Foreskin fibroblast (primary cell): ENCODE measurements at places on chromosomes 2 and 18.

- peak; percentile 36 for DNase-seq
These were observed 60.9 kb downstream of the AAK1 start for GRCh38 chr2:69582582-69583176.

GRCh38 chr2:15425712-15426111 is 135.4 kb downstream of the NBAS start:
- DNase-seq = no peak

GRCh38 chr2:109058191-109058632 is 69.2 kb upstream of the EDAR start:
- no peak for DNase-seq

DNA sequence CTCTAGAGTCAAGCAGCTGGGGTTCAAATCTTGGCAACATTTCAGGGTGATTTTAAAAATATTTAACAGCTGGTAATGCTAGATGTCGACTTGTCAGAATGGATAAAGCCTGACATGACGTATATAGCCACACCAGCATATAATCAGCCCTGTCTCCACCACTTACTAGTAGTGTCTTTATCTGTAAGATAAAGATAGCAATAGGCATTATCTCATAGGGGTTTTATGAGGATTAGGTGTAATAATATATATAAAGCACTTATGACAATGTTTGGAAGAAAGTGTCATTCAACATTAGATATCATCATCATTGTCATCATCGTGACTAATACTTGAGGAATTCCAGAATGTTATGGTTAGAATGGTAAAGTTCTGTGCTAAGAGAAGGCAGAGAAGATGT is 369.0 kb upstream of the CWC22 start:
- no peak for DNase-seq

DNA sequence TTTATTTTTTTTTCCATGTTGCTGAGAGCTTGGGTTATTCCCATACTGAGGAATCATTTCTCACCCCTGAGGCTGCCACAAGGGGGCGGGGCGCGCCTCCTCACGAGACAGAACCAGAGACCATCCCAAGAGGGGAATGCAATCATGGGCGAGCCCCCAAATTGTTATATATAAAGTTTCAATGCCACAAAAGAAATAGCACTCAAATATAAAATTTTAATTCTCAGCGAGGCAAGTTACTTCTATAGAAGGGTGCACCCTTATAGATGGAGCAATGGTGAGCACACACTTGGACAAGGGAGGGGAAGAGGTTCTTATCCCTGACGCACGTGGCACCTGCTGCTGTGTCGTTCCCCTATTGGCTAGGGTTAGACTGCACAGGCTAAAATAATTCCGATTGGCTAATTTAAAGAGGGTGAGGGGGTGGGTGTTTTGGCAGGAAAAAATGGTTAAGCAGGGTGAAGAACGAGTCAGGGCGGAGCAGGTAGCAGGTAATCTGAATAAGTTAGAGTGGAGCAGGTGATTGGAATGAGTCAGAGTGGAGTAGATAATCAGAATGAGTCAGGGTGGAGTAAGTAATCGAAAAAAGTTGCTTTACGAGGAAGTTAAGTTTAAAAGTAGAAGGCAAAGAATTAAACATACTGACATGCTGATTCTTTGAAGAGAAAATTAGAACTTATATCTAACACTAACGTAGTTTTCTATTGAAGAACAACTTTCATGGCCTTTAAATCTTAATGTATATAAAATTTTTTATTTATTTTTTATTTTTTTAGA is 177.5 kb downstream of the MTCL1 start:
- no peak for DNase-seq

- DNase-seq = no peak
These were observed 7.7 kb downstream of the RAB27B start for GRCh38 chr18:54835944-54836343.

GRCh38 chr2:188974164-188974563 is at the start of gene COL3A1:
COL3A1 (plus strand) TSS chr2:188974373; CDS start chr2:188974490, 117 bp downstream.
- peak; percentile 65 for DNase-seq

GRCh38 chr2:28977176-28977875 is 3.8 kb upstream of the TOGARAM2 start:
- DNase-seq = no peak

DNA sequence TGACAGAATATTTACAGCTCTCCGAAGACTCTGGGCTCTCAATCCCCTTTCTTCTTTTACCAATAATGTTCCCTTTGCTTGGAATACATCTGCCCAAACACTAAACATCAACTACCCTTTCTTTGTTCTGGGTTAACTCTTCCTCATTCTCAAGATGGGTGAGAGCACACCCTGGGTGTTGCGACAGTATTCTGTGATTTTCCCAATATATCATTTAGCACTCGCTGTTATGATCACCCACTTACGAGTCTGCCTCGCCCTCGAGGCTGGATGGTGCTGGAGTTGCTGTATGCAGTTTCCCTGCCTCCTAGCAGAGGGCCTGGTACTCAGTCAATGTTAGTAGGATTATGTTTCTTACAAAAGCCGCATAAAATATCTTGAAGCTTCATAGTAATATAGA is 93.2 kb downstream of the SOCS6 start:
- no peak for DNase-seq

DNA sequence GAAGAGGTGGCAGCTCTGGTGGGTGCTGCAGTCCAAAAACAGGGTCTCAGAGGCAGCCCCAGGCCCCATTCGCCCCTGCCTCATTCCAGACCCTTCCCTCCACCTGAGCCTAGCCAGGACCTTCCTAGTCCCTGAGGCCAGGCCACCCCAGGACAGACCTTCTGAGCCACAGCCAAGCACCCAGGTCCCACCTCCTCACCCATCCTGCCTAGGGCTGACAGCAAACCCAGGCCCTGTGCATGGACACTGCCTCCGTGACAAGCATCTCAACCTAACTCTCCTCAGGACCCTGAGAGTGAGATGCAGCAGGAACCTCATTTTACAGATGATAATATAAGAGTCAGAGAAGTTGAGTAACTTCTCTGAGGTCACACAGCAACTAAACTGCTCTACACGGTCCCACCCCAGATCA is 15.5 kb downstream of the ADRA2B start:
- DNase-seq = no peak

DNA sequence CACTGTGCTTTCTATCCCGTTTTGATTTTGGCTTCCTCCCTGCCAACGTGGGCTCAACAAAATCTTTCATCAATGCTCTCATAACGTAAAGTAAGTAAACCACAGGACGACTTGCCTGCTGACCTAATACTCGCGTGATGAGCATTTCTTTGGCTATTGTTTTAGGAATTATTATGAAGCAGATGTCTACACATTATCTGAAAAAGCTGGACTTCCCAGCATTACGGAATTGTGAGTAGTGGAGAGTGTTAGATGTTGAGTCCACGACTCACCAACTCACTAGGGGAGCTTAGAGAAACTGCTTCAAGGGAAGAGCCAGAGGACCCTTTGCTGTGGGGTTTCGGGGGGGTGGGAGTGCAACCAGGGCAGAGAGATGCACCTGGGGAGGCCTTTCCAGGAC is 21.9 kb downstream of the HJURP start:
- no peak for DNase-seq

GRCh38 chr2:102100371-102101096 is 42.0 kb upstream of the IL1R1 start:
- DNase-seq = peak; percentile 56

GRCh38 chr2:123051136-123051535 is 974.0 kb upstream of the CNTNAP5 start:
- DNase-seq = no peak

DNA sequence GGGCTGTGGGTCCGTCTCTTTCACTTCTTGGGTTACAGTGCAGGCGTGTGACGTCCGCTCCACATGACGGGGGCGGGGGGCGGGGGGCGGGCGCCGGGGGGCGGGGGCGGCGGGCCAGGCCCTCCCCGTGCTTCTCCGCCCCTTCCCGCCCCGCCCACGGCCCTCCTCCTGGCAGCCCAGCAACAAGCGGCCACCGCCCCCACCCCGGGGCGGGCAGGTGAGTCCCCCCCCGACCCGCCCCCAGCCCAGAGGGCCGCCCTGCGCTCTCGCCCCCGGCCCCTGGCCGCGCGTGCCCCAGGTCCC is 3.6 kb downstream of the ZNF516 start:
- DNase-seq = peak; percentile 58

DNA sequence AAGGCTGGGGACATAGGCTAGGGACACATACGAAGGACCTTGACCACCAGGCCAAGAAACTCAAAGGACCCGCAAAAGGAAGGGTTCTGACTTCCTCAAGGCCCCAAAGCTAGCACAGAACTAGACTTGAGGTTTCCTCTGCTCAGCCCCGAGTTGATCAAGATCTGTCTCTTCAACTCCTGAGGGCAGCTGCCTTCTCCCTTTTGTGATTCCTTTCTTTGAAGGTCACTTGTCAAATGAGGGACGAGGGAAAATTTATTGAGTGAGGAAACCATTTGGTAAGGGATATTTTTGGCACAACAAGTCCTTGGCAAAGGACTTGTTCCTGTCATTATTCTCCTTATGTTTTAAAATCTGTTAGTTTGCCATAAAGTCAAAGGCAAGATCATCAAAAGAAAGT is 12.3 kb upstream of the ROCK2 start:
- DNase-seq = no peak

GRCh38 chr2:99631700-99632099 is 141.9 kb upstream of the REV1 start:
- no peak for DNase-seq

- no peak for DNase-seq
These were observed 8.3 kb upstream of the KLF11 start for GRCh38 chr2:10035053-10035422.

DNA sequence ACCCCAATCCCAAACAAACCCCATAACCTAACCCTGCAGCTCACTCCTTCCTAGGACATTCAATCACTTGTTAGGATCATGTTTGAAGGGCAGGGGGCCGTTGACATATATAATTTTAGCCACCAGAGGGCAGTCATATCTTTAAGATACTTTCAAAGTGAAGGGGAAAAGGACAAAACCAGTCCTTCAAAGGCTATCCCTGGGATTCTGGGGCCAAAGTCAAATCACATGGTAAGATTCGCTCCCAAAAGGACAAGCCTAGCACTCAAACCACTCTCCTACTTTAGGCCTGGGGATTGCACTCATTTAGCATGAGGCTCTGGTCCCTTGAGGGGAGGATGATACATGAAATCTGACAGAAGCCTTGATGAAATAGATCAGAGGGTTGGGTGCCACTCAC is 44.6 kb downstream of the HAUS1 start:
- peak; percentile 78 for DNase-seq

DNA sequence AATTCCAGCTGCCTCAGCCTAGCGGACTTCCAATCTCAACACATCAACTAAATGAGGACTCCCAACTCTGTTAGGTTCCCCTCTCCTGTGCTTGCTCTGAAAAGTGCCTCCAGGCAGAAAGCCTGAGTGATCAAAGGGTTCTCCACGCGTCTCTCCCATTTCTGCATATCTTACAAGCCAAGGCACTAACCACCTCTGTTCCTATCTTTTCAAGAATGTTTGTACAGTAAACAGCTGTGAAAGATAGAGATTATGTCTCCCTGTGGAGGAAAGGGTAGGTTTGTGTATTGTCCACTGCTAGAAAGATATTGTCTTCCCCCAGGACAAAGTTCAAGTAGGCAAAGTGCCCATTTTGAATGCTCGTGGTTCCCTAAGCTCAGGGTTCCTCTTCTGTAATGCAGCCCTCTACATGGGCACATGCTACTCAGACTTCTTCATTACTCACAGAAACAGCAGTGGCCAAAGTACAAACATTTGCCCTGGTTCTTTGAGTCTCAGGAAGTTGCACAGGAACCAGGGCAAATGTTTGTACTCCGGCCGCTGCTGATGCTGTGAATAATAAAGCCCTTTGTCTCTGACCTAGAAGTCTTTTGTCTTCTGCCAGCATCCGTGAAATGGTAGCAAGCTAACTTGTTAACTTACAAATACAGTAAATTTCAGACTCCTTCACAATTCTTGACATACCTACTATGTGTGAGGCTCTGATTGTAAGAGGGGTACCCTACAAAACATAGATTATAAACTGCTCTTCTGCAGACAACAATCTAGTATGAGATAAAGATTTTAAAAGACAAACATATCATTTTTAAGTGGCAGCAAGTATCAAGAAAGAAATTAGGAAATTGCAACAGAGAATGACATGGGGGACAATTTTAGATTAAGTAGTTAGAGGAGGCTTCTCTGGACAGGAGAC is 44.5 kb downstream of the PKDCC start:
- DNase-seq = no peak

- peak; percentile 87 for DNase-seq
These were observed 123.2 kb downstream of the RBM43 start for GRCh38 chr2:151138507-151138906.

DNA sequence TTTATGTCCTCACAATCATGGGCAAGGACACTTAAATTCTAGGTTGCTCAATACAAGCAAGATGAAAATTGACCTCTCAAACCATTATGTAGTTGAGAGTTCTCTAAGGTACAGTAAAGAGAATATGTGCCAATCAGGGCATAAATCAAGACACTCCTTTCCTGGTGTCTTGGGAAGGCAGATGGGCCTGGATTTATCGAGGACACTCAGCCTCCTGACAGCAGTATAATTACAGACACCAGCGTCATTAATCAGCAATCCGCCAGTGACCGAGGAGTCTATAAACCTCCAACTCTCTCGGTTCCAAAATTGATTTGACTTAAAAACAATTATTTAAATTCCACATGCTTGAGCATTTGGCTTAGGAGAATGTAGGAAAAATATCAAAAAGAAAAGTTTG is 75.7 kb upstream of the DAPL1 start:
- DNase-seq = no peak

- no peak for DNase-seq
These were observed 33.7 kb downstream of the DNMT3A start for GRCh38 chr2:25307949-25308557.

DNA sequence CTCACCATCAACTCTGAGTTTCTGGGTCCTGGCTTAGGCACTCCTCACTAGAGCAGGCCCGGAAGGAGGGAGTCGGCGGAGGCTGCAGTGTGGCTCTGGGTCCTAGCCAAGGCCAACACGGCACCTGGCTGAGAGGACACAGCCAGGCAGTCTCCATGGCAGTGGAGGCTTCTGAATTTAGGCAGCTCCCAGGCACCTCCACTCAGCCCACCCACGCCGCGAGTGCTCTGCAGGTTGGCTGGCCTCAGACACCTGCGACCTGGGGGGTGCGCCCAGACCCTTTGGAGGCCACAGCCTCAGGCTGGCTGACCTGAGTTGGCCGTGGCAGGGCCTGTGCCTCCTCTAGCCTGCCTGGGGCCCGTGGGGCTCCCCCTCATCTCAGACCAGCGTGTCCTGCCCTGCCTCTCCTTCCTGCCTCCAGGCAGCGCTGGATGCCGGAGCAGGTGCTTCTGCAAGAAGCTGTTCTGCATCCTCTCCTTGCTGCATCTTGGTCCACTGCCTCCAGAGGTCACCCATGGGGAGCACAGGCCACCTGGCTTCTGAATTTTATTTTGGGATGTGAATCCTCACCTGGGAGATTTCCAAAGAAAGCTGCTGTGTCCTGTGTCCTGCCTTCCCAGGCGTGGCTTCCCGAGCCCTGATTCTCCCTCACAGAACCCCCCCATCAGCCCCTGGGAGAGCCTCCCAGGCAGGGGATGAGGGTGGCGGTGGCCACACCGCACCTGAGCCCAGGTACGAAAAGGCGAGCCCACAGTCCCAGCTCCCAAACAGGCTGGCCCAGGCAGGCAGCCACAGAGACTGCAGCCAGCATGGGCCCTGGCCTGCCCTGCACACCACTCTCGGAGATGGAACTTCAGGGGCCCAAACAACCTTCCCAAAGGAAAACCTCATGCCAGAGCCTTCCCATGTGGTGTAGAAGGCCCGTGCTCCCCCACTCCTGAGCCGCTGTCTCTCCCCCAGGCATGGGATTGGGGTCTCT is 23.4 kb downstream of the AQP12A start:
- DNase-seq = no peak
